ENCODE measurements at places on chromosomes 5 and 9. TPM values are rescaled to one million over a fixed set of nuclear protein-coding genes. Genes with fewer than 3 reads are reported as not detected.

Gene ARHGEF39
- 1.0 TPM for total RNA-seq

GRCh38 chr5:151706906-151707305 is 20.2 kb upstream of the SPARC start:
- no peak for DNase-seq

- DNase-seq, result no peak
Measured at GRCh38 chr5:135543001-135543484, 7.3 kb upstream of the NEUROG1 start.

DNA sequence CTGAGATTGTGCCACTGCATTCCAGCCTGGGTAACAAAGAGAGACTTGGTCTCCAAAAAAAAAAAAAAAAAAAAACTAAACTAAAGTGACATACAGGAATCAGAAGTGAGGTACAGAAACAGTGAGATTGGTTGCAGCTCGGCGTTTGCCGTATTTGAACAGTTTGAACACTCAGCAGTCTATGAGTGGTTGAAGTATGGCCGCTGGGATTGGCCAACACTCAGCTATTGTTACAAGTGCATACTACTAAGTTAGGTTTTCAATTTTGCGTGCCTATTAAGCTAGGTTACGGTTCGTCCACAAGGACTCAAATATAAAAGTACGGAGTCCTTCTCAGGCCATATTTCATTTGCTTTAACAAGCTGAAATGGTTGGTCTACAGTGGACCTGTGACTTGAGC is 3.3 kb upstream of the TSC1 start:
- DNase-seq, result no peak
